ENCODE measurements at places on chromosomes 16 and 17.

GRCh38 chr17:67594115-67594880 is 123.4 kb upstream of the NOL11 start:
- DNase-seq = no peak

DNA sequence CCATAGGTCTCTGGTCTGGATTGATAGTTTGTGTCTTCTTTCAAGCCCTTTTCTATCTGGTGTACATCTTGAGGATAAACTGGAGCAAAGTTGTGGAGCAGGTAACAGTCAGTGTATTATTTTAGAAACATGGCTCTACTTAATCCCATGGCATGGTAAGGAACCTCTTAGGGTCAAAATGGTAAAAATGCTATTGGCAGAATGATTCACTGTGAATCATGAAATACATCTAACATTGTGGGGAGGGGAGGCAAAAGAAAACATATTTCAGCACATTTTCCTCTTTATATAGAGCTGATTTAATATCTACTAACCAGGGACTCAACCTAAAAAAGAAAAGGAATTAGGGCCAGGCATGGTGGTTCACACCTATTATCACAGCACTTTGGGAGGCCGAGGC is 17.9 kb upstream of the ALDH3A2 start:
- DNase-seq = no peak

- DNase-seq = no peak
Observed at GRCh38 chr16:54462151-54462651, 175.6 kb upstream of the IRX3 start.

GRCh38 chr16:10504404-10504885 is 76.0 kb downstream of the EMP2 start:
- no peak for DNase-seq

DNA sequence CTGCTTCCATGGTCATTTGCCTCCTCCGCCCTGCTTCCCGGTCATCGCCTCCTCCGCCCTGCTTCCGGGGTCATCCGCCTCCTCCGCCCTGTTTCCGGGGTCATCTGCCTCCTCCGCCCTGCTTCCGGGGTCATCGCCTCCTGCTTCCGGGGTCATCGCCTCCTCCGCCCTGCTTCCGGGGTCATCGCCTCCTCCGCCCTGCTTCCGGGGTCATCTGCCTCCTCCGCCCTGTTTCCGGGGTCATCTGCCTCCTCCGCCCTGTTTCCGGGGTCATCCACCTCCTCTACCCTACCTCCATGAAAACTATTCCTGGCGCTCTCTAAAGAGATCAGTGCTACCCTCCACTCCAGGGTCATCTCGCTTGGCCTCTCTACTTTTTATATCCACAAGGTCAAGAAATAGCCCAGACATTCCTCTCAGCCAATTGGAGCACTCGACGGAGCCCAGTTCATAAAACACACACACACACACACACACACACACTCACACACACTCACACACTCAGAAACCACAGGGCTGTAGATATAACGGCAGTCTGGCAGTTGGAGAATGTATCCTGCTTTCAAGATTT is 44.8 kb downstream of the TRARG1 start:
- no peak for DNase-seq

- DNase-seq = no peak
Observed at GRCh38 chr16:55021595-55022475, 91.2 kb downstream of the IRX5 start.

DNA sequence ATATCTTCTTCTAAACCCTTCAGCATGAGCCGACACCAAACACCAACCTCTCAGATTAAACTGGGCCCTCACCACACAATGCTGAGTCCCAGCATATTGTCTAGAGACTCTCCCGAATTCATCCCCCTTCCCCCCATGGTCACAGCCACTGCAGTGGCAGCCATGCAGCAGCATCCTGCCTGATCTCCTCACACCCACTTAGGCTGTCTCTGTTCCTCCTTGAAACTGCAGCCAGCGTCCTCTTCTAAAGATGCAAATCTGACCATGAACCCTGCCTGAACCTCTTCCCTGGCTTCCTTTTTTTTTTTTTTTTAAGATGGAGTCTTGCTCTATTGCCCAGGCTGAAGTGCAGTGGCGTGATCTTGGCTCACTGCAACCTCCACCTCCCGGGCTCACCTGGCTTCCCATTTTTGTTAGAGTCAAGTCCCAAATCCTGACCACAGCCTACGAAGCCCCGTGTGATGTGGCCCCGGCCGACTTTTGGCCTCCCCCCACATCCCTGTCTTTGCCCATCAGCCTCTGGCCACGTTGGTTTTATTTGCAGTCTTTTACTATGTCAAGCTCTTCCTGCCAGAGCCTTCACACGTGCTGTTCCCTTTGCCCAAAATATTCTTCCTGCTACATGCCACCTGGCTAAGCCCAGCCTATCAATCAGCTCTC is 2.8 kb downstream of the FA2H start:
- no peak for DNase-seq

DNA sequence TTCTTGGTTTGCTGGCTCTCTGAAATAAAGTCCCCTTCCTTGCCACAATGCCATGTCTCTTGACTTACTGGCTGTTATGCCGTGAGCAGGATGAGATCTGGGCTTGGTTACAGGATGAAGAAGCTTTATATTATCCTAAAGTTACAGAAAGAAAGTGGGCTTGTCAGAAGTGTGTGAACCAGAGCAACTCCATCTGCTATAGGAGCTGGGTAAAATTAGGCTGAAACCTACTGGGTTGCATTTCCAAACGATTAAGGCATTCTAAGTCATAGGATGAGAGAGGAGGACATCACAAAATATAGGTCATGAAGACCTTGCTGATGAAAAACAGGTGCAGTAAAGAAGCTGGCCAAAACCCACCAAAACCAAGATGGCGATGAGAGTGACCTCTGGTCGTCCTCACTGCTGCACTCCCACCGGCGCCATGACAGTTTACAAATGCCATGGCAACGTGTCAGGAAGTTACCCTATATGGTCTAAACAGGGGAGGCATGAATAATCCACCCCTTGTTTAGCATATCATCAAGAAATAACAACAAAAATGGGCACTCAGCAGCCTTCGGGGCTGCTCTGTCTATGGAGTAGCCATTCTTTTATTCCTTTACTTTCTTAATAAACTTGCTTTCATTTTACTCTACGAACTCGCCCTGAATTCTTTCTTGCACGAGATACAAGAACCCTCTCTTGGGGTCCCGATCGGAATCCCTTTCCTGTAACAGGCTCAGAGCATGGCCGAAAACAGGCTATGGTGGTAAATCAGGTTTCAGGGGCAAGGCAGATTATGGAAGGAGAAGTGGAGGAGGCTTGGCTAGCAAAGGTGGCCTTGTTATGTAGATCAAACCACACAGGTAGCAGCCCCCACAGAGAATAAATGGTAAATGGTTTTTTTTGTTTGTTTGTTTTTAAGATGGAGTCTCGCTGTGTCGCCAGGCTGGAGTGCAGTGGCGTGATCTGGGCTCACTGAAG is 81.3 kb upstream of the C16orf82 start:
- DNase-seq = no peak

GRCh38 chr16:4693956-4694641 is 737 bp downstream of the NUDT16L1 start:
- no peak for DNase-seq

GRCh38 chr16:51244887-51245657 is 94.0 kb upstream of the SALL1 start:
- DNase-seq = no peak

Measured in stimulated activated CD4-positive, alpha-beta T cell treated with anti-CD3 and anti-CD28 coated beads, Interleukin-1b, Interleukin-23, amount 100 ng/mL, for 1 hour (primary cell).